ENCODE measurements at places on chromosomes 6 and 20.

GRCh38 chr6:81613606-81614005, 138.9 kb downstream of the TENT5A start:
- no peak for DNase-seq

GRCh38 chr20:24208652-24209051, 220.1 kb upstream of the GGTLC1 start:
- no peak for DNase-seq

DNA sequence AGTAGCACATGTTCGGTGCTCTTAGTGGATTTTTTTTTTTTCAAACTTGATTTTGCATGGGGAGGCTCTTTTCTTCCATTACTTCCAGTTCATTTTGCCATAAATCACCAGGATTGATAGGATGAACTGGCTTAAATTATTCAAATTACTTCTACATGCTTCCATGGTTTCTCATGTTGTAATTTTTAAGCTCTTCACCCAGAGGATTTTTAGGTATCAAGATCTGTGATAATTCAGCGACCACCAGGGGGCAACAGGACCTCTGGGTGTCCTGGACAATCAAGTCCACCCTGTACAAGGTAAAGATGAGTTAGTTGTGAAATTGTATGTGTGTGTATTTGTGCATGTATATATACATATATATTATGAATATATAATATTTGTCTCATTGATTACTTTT, 4.2 kb upstream of the EPHA7 start:
- no peak for DNase-seq

DNA sequence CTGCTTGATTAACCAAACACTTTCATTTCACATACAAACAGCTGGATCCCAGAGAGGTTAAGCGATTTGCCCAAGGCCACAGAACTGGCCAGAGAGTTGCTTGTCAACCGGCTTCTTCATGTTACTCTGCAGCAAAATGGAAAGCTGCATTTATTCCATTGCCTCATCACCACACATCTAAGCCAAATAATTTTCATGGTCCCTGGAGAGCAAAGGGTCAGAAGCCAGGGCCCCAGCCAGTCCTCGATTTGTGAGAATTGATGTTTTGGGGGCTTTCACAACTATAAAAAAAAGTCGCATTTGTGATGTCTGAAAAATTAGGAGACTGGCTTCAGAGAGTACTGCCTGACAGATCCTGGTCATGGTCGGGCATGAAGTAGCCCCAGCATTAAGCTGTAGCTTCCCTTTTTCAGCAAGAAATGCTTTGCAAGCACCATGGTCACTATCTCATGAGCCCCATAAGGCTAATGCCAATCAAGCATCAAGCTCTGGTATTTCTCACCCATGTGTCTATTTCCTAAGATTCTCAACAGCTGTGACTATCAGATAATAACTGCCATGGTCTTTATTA, 95.8 kb downstream of the BANF2 start:
- no peak for DNase-seq

GRCh38 chr6:157559201-157559756, 178.3 kb downstream of the ZDHHC14 start:
- DNase-seq = no peak

DNA sequence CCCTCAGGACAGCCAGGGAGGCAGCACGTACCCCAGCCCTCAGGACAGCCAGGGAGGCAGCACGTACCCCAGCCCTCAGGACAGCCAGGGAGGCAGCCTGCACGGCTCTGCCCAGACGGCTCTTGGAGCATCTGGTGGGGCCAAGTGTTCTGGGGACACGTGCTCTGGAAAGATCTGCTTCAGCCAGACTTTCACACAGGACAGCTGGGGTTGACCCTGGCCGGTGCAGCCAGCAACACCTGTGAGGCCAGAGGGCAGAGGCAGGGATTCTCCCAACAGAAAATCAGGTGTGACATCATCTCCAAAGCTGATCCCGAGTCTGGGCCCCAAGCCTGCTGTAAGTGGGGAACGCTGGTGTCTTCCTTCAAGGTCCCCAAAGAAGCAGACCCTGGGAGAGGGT, 55.5 kb upstream of the SLCO4A1 start:
- DNase-seq = no peak

- peak; percentile 50 for DNase-seq
Measured at GRCh38 chr20:51481341-51481914, 61.1 kb downstream of the NFATC2 start.

DNA sequence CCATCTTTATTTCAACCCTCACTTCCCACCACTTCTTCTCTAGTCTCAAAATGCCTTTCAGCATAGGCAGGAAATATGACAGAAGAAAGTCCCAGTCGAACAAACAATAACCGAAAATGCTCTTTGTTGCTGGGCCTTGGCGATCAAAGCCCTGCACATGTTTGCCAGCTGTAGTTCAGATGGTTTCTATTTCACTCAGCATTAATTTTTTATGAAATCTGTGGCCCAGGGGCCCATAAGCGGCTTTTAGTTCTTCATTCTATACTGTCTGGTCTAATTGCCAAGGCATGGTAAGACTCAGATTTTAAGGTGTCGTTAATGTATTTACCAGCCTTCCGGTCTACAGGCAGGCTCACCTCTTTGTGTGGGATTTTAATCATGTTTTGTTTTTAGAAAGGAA, 10.9 kb upstream of the F13A1 start:
- DNase-seq = no peak

Measured in activated CD4-positive, alpha-beta T cell treated with anti-CD3 and anti-CD28 coated beads, Interleukin-2, amount 50 U/mL, for 4 hours (primary cell).